Keratinocyte (primary cell): ENCODE measurements at places on chromosomes 16 and 17.

GRCh38 chr17:42841975-42842685, 2.2 kb upstream of the AOC2 start:
- no peaks in the 10 kb centered on the region for H3K27me3 ChIP-seq
- H3K27ac ChIP-seq = no peak overlapping the region
- H3K4me3 ChIP-seq = no peak overlapping the region
- peaks cover 51% of the 10 kb centered on the region for H3K36me3 ChIP-seq
- H3K4me1 ChIP-seq = no peaks in the 10 kb centered on the region

GRCh38 chr16:19843371-19843770, 41.3 kb downstream of the GPRC5B start:
- H3K27ac ChIP-seq = no peak overlapping the region
- no peak overlapping the region for H3K4me3 ChIP-seq
- H3K36me3 ChIP-seq = no peaks in the 10 kb centered on the region
- DNase-seq = no peak
- H3K4me1 ChIP-seq = no peaks in the 10 kb centered on the region

DNA sequence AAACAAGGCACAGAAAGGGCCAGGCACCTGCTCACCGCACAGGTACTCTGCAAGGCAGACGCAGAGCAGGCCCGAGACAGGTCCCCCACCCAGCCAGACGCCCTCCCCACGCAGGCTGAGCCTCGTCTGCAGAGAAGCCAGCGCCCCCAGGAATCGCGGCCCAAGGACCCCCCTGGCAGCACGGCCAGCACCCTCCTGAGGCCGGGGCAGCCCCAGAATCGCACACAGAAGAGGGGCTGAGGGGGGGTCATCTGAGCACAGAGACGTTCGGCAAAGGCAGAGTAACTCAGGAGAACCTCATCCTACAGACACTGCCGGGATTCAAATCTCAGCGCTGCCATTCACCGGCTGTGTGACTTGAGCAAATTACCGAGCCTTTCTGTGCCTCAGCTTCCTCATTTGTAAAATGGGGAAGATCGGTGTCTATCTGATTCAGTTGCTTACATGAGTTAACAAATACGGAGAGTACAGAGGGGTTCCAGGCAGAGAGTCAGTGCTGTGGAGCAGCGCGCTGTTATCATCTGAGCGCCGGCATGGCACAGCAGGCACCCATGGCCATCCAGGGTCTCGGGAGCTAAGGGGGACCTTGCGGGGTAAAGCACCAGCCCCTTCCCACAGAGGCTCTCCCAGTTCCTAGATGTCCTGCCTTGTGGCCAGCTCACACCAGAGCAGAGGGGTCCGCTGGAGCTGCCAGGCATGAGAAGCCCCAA, 10.4 kb downstream of the EMC6 start:
- no peaks in the 10 kb centered on the region for H3K4me1 ChIP-seq
- DNase-seq = no peak
- peaks cover 10% of the 10 kb centered on the region for H3K27me3 ChIP-seq
- H3K36me3 ChIP-seq = no peaks in the 10 kb centered on the region
- no peak overlapping the region for H3K27ac ChIP-seq

DNA sequence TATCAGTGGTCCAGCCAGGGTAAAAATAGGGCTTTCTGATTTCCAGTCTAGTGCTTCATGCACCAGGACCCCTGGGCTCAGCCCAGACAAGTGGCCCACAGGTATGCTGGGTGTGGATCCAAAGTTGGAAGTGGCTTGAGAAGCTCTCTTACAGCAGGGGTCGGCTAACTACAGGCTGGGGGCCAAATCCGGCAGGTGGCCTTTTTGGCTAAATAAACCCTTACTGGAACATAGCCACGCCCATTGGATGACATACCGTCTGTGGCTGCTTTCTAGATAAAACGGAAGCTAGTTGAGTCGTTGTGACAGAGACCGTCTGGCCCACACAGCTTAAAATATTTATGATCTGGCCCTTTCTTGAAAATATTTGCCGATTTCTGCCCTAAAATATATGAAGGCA, 119.0 kb upstream of the CDC42EP4 start:
- H3K27me3 ChIP-seq = no peaks in the 10 kb centered on the region
- no peaks in the 10 kb centered on the region for H3K4me1 ChIP-seq

DNA sequence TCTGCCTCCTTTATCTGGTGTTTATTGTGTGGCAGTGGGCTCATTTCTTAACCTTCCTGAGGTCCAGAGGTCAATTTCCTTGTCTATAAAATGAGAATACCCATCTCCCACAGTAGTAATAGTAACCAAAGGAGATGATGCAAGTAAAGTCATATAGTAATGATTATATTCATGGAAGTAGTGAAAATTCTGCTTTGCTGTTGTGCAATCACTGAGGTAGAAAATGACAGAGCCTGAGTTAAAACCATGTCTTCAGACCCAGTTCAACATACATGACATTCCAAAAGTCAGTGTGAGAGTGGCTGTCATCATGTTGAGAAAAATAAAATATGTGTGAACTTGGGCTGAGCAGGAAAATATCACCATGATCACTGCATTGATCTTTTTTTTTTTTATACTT, 864 bp upstream of the UMOD start:
- no peak overlapping the region for H3K27ac ChIP-seq
- no peak for DNase-seq
- H3K4me3 ChIP-seq = no peak overlapping the region

DNA sequence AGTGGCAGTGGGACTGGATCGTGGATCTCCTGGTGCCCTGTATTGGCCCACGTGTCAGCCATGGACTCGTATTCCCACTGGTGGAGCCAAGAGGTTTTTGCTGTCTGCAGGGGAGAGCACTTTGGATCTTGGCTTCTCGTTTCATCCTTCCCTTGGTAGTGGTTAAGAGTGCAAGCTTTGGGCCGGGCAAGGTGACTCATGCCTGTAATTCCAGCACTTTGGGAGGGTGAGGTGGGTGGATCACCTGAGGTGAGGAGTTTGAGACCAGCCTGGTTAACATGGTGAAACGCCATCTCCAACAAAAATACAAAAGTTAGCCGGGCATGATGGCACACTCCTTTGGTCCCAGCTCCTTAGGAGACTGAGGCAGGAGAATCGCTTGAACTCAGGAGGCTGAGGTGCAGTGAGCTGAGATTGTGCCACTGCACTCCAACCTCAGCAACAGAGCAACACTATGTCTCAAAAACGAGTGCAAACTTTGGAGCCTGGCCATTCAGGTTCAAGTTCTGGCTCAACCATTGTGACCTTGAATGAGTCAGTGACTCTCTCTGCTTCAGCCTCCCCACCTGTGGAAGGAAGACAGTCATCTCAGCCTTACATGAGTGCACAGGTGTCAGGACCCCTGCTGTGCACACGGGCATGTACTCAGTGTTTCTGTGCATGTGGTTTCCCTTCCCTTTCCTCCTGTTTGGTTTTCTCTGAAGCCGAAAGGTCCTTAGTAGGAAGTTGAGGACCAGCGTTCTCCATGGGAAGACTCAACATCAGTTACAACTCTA, 57.4 kb downstream of the PLCG2 start:
- H3K27ac ChIP-seq = no peak overlapping the region
- no peaks in the 10 kb centered on the region for H3K36me3 ChIP-seq
- H3K4me3 ChIP-seq = no peak overlapping the region
- no peaks in the 10 kb centered on the region for H3K4me1 ChIP-seq
- peaks cover 10% of the 10 kb centered on the region for H3K27me3 ChIP-seq
- DNase-seq = no peak

- no peak overlapping the region for H3K27ac ChIP-seq
- no peaks in the 10 kb centered on the region for H3K27me3 ChIP-seq
- H3K36me3 ChIP-seq = no peaks in the 10 kb centered on the region
- no peak for DNase-seq
- no peak overlapping the region for H3K4me3 ChIP-seq
Measured at GRCh38 chr17:72523491-72523890, 402.7 kb downstream of the SOX9 start.

DNA sequence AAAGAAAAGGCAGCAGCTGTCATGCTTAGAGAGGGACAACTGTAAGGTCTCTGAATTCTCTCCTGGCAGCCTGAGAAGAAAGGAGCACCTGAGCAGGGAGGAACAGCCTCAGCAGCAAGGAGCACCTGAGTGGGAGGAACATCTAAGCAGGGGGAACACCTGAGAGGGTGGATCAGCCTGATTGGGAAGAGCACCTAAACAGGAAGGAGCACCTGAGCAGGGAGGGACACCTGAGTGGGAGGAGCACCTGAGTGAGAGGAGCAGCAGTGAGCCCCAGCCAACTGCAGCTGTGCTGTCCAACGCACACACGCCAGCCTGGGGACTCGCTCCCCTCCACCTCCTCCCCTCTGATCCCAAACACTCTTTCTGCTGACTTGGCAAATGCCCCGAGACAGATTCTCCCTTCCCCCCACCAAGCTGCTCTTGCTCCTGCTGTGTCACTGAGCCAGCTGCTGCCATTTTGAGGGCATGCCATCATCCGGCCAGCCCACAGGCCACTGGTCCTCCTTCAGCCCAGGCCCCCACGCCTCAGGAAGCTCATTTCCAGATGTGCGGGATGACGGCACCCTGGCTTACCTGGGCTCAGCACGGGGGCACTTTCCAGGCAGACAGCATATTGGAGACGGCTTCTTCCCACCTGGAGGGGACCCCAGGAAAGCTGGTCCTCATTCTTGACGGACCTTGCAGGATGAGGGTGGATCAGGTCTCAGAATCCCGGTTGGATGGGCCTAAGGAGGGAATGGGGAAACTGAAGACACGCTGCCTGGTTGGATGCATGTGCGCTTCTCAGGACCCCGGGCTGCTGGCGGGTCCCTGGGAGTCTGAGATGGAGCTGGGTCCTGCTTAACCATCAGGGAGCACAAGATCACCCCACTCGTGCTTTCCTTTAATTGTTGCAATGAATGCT, 57.7 kb upstream of the RBFOX3 start:
- H3K4me1 ChIP-seq = peaks cover 6% of the 10 kb centered on the region
- no peak overlapping the region for H3K4me3 ChIP-seq
- H3K27me3 ChIP-seq = peaks cover 10% of the 10 kb centered on the region
- H3K27ac ChIP-seq = no peak overlapping the region
- no peak for DNase-seq

GRCh38 chr16:4158143-4159093, 42.2 kb upstream of the ADCY9 start:
- no peaks in the 10 kb centered on the region for H3K4me1 ChIP-seq
- H3K4me3 ChIP-seq = no peak overlapping the region

DNA sequence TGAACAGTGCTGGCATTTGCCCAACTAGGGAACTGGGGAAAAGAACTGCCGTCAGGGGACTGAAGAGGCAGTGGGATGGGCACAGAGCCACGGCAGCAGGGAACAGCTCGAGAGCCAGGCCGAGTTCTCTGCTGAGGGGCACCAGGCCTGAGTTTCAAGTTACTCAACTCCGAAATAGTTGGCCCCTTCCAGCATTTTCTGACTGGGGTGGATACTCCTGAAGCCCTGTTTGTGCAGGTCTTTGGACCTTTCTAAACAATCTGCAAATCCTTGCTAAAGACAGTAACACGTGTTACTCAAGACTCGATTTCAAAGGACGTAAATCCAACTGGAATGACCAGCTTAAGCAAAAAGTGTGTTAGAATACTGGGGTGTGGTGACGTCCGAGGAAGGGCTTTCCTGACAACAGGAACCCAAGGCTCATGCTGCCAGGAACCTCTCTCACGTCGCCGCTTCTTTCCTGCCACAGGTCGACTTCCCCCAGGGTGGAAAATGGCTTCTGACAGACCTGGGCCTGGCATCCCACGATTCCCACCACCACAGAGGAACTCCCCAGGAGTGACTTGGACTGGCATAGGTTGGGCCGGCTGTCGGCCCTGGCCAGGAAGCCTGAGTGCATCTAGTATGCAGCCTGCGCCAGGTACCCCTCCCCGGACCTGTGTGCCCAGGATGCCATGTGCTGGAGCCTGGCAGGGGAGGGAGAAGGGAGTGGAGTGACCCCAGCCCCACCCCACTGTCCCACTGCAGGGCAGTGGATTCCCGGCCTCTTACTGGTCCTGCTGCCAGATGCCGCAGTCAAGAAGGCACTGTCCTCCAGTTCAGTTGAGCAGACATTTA, 71.9 kb downstream of the N4BP1 start:
- H3K27me3 ChIP-seq = no peaks in the 10 kb centered on the region
- H3K27ac ChIP-seq = peak overlapping the region; percentile 13
- peaks cover 26% of the 10 kb centered on the region for H3K4me1 ChIP-seq
- H3K36me3 ChIP-seq = peaks cover 22% of the 10 kb centered on the region
- H3K4me3 ChIP-seq = no peak overlapping the region

- peaks cover 3% of the 10 kb centered on the region for H3K36me3 ChIP-seq
- H3K27me3 ChIP-seq = no peaks in the 10 kb centered on the region
- H3K4me3 ChIP-seq = no peak overlapping the region
Measured at GRCh38 chr16:14464192-14464591, 165.9 kb downstream of the PARN start.

- H3K36me3 ChIP-seq = no peaks in the 10 kb centered on the region
- H3K27me3 ChIP-seq = peaks cover 6% of the 10 kb centered on the region
- DNase-seq = no peak
Measured at GRCh38 chr17:35748341-35748841, 4.6 kb downstream of the GAS2L2 start.
